ENCODE measurements at places on chromosomes 7 and 10.

GRCh38 chr7:148868378-148868674, 15.8 kb downstream of the EZH2 start:
- DNase-seq = no peak

- no peak for DNase-seq
Observed at GRCh38 chr7:22601003-22601402, 101.0 kb upstream of the STEAP1B start.

DNA sequence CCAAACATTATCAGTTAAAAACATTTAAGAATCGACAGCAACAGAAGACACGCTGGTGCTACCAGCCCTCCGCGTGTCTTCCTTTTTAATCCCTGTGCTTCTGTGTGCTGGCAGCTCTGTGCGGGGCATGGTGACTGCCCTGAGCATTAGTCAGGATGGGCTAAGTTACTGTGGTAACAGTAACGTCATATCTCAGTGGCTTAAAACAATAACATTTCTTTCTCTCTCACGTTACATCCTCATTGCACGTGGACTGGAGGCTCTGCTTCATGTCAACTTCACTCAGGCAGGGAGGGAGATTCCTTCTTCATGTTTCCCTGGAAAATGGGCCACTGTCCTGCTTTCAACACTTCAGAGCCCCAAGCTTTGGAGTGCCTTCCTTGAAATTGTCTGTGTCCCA, 378.5 kb downstream of the CCSER2 start:
- DNase-seq = no peak

- DNase-seq = no peak
Observed at GRCh38 chr7:112763298-112763697, 26.9 kb downstream of the TMEM168 start.

DNA sequence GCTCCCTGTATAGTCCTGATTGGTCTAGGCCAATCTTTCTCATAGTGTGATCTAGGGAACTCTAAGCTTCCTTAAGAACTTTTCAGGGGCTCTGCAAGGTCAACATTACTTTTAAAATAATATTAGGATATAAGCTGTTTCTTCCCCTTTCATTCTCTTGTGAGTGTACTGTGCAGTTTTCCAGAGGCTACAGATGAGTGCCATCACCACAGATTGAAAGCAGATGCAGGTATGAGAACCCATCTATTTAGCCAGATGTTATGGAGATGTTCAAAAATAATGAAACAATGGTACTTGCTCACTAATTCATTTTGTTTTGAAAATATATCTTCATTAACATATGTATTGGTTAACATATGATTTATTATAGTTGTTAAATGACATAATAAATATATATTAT, 169.2 kb upstream of the SEMA3A start:
- DNase-seq = no peak

DNA sequence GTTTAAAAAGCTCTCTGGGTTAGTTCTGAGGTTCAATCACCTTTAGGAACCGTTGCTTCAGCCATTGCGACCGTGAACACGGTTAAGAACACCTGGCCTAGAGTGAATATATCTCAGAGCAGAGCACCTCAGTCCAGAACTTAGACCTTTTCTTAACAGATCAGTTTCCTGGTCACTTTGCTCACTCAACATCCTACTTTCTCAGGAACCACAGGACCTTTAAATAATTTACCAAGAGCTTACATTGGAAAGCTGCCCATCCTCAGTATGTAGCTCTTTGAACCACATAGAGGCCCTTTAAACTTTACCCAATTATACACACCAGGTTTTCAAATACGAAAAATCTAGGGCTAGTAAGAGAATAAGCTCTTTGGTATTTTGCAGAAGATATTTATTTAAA, 153.2 kb downstream of the NRBF2 start:
- DNase-seq = no peak

DNA sequence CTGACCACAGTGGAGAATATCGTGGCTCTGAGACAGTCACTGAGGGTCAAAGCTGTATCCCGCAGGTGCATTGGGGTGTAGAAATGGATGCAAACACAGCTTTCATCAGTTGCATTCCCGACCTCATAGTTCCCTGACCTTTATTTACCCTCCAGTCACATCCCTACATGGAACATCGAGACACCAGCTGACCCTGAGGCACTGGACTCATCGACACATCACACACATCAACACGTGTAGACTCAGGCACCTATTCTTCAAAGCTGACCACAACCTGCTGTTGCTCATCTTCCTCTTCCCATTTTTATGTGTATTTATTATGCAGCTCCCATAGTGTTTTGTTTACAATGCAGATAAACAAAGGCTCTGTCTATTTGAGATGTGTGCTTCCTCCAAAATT, 396.9 kb upstream of the NRP1 start:
- no peak for DNase-seq

DNA sequence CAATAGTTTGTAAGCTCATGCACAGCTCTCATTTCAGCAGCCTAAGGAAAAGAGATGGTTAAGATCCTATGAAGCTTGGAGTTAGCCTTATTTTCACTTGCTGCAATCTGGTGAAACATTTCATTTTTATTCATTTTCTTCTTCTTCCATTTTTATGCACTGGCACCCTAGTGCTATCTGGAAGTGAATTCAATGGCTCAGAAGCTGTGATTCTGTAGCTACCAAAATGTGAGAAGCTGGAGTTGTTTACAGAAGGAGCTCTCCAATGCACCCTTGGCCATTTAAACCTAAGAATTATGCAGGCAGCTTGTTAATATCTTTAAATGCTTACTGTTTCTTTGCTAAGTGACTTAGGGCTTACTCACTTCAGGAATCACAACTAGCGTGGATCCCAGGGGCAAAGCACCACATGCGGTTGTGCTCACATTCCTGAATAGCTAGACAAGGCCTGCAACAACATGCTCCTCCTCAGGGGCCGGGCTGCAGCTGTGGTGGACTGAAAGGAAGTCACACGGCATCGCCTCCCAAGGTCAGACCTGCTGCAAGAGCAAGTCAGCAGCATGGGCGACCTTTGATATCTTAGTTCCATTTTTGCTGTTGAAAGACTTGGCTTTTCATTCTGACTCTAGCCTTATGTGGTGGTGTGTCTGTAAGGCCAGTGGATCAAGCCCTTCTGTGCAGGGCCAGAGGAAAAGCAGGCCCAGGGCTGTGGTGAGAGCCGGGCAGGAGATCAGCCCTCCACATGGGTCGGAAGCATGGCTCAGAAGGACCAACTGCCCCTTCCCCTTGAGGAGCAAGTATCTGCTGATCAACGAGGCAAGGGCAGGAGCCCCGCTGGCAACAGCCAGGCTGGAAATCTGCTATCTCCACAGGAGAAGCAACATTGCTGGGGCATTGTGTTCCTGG, 91.9 kb upstream of the MBL2 start:
- DNase-seq = no peak

- DNase-seq = no peak
Observed at GRCh38 chr10:26540601-26541000, 102.5 kb downstream of the APBB1IP start.

DNA sequence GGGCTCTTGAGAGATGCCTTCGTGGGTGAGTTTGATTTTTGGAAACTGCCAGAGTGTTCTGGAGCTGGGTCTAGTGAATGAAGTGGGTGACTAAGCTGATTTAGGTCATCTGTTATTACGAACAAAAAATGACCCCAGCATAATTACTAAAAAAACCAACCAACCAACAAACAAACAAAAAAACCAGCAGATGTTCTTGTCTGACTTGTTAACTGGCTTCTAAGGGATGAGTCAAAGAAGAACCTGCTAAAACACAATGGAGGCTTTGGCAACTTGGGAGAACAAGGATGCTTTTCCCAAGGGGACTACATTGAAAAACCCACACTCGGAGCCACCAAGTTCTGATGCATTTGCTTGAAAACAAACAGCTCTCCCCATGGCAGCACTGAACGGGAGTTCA, 11.5 kb downstream of the TACR2 start:
- DNase-seq = no peak

GRCh38 chr7:101553018-101553770, 75.9 kb downstream of the MYL10 start:
- DNase-seq = no peak

- no peak for DNase-seq
Observed at GRCh38 chr7:100021297-100021696, 5.9 kb downstream of the ZKSCAN1 start.

GRCh38 chr7:27156916-27157701, 634 bp upstream of the HOXA7 start:
- DNase-seq = no peak

DNA sequence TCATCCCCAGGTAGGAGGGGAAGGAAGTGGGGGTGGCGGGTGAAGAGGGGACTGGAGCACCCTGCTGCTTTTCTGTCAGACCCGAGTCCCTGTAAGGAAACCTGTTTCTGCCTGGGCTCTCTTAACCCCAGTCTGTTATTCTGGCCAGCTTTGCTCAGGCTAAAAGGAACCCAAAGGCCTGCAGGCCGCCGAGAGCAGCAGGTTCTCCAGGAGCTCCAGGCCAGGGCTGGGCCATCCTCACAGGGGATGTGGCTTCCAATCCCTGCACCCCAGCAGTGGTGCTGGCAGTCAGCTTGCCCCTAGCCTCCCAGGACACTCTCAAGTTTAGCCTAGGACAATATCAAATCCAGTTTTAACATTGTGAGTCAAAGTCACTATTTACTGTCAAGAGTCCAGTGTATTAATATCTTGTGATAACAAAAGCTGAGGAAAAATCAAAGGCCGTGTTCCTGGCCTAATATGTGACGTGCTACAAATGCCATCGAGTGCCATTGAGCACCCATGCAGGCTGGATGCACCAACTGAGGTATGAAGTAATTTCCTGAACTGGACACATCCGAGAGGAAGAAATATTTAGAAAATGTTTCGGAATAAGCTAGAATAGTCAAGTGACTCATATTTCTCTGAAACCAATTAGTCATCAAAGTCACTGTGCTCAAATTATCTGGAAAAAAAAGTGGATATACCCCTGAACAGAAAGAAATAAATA, 7.0 kb downstream of the PKD1L1 start:
- no peak for DNase-seq

DNA sequence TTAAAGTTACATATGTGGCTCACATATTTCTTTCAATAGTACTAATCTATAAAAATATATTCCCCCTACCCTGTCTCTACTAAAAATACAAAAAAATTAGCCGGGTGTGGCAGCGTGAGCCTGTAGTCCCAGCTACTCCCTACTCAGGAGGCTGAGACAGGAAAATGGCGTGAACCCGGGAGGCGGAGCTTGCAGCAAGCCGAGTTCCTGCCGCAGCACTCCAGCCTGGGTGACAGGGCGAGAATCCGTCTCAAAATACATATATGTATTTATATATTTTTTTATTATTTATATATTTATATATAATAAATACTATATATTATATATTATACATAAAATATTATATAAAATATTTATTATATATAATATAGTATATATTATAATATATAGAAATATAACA, 69.7 kb upstream of the GRM3 start:
- DNase-seq = no peak

DNA sequence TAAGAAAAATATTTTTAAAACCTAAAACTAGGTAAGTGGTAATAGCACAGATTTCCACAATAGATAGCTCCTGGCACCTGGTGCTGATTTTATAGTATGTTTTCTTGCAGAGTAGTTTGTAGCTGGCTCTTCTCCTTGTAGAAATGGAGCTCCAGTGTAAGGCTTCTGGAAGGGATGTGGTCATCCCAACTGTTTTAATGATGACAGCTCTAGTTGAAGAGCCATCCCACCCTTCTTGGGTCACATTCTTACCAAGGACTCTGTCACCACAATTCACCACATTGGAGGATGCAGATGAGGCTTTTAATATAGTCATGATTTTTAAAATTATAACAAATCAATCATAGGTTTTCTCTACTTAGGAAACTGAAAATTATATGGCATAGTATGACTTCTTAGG, 31.0 kb downstream of the TES start:
- no peak for DNase-seq

- DNase-seq = no peak
Observed at GRCh38 chr7:133230591-133231194, 22.2 kb upstream of the EXOC4 start.

DNA sequence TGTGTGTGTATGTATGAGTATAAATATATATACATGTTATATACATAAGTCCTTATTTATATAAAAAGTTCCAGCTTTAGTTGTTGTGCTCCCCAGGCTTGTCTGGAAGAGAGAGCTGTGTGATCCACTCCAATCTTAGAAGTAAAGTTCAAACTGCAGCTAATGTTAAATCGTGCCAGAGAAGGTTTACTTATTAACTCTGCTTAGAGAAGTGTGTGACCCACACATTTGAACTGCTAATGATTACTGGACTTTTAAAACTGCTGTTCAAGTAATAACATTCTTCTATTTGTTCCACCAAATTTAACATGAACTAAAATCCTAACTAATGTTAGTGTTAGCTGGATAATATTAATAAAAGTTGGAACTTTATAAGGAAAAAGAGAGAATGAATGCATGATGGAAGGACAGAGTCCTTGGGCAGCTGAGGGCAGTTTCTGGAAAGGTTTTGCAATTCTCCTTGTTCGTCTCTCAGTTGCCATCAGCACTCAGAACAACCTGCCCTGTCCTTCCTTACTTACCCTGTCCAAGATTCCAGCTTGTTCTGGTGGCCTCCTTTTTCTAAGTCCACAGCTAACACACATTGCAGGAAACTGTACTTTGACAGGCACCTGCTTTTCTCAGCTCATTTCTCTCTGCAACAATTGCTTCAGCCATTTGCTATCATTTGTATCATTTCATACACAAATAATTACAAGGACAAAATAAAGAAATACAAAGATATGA, 162.6 kb downstream of the FAM107B start:
- DNase-seq = no peak

- DNase-seq = no peak
Observed at GRCh38 chr10:69467928-69468750, 16.9 kb downstream of the TSPAN15 start.

- DNase-seq = no peak
Observed at GRCh38 chr7:42883950-42884349, 27.9 kb downstream of the C7orf25 start.

DNA sequence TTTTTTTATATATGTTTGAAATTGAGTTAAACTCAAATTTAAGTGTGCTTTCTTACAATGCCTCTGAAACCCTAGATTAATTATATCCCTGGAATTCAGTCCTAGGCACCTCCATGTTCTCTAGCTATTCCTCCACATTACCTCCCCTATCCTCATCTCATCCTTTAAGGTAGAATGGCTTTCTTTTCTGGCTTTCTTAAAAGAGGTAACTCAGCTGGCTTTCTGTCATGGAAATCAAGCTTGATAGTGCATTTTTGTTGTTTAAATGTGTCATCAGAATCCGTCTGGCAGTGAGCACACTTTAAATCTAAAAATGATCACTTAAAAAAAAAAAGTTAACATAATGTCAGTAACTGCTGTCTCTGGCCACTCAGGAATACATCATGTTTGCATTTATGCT, 42.2 kb downstream of the AHR start:
- no peak for DNase-seq

Measured in T-helper 2 cell (primary cell).